Stimulated activated CD4-positive, alpha-beta T cell treated with anti-CD3 and anti-CD28 coated beads, Interleukin-1b, Interleukin-23, amount 100 ng/mL, for 1 hour (primary cell): ENCODE measurements at places on chromosomes 2 and 18.
A peak's percentile ranks its signal among the peaks of the same experiment; 100 is the strongest.

GRCh38 chr2:222792001-222792611 lies 68.7 kb upstream of the ACSL3 start:
- no peak for DNase-seq

- no peak for DNase-seq
Observed at GRCh38 chr2:1652034-1652790, 92.1 kb downstream of the PXDN start.

DNA sequence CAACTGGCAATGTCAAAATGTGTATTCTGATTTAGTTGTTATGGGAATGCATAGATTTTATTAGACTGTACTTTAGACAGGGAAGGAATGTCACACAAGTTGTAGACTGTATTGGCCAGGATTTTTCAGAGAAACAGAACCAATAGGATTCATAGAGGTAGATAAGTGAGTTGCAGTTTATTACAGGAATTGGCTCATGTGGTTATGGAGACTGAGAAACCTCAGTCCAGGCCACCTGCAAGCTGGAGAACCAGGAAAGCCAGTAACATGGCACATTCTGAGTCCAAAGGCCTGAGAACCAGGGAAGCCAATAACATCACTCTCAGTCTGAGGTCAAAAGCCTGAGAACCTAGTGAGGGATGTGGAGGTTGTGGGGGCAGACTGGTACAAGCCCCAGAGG lies 1.8 kb upstream of the GALNT5 start:
- no peak for DNase-seq

GRCh38 chr2:217662984-217663602 lies 339.7 kb downstream of the TNS1 start:
- DNase-seq = no peak

DNA sequence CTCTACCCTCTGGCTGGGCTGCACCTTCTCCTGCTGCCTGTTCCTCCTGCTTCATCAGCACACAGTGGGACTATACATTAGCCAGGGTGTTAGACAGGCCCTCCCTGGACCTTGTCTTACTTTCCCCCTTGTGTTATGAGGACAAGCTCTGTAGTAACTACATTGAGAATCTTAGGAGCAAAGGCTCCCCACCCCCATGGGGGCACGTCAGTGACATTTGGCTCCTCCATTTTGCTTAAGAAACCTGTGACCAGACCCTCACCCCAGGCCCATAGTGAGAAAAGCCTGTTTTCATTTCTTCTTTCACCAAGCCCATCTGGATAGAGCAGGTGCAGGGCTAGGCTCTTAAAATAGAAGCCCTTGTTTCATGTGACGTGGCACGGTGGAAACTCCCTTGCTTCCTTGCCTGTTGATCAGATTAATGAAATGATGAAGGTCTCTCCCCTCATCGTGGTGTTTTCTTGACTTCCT lies 146.7 kb downstream of the RPIA start:
- DNase-seq = no peak

GRCh38 chr2:205864491-205864890 lies 182.2 kb downstream of the NRP2 start:
- no peak for DNase-seq

GRCh38 chr18:65897292-65897691 lies 146.5 kb downstream of the CDH7 start:
- no peak for DNase-seq

GRCh38 chr2:177796654-177797415 lies 275.7 kb downstream of the PDE11A start:
- no peak for DNase-seq

DNA sequence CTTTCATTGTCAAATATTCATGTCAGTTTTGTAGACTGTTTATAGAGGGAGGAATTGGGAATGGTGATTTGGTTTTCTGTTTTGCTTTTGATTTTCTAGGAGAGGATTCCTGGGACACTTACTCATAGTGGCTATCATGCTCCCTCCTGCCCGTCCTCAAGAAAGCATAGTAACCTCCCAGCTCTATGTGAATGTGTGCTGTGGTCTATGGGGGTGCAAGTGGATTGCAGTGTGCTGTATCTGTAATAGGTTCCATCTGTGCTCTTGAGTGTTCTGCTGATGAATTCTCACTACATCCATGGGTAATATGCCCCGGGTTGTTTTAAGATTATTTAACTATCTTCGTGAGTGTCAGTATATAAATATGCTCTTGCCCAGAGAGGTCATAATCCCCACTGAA lies 811.3 kb downstream of the CNTNAP5 start:
- no peak for DNase-seq

GRCh38 chr18:46243673-46244072 lies 139.5 kb downstream of the HAUS1 start:
- no peak for DNase-seq

- DNase-seq = no peak
Observed at GRCh38 chr2:169221745-169222369, 140.5 kb downstream of the LRP2 start.

- no peak for DNase-seq
Observed at GRCh38 chr2:165067643-165068486, 112.5 kb upstream of the SLC38A11 start.

DNA sequence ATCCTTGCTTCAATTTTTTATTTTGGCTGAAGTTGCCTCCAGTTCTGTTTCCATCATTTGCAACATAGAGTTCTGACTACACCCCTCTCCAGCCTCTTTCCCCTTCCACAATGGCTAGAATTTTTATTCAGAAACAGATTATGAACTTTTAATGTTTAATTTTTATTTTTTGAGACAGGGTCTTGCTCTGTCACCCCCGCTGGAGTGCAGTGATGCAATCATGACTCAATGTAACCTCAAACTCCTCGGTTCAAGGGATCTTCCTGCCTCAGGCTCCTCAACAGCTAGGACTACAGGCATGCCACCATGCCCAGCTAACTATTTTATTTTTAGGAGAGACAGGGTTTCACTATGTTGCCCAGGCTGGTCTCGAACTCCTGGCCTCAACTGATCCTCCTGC lies 2.8 kb downstream of the NTSR2 start:
- DNase-seq = no peak

DNA sequence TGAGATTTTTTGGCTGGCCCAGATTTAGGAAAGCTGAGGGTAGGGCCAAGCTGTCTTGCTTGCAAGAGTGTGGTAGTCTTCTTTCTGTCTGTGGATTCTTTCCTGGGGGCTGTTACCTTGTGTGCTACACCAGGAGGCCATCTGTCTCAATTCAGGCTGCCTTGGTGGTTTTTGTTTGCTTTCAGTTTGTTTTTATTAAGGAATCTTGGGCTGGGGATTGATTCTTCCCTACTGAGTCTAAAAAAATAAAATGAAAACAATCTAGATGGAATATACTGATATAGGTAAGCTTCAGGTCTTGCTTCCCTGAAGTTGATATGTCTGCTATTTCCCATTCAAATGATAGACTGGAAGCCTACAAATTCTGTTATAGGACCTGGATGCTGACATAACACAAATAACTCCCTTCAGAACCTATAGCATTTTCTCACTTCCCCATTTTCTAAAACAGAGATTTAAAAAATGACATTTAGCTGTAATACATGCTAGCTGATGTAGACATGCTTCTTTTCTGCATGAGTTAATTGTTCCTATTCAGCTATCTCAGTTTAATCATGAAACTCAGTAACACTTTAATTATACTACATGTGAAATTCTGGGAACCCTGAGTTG lies 5.3 kb downstream of the LHCGR start:
- DNase-seq = no peak

DNA sequence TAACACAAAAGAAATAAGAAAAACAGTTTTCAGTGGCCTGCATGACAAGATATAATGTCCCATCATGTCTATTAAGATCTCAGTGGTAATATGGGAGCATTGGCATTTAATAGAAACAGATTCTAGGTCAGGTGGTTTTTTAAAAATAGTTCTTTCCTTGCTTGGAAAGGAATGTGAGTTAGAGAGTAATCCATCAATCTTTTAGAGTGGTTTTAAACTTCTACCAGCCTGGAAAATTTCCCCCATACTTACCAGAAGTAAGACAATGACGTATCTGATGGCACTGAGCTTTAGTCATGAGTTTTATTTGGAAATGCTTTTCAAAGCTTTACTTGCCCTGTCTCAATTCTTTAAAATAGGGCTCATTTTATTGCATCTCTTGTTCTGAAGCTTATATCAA lies 441.7 kb upstream of the SMIM21 start:
- DNase-seq = no peak

GRCh38 chr2:71068218-71069035 lies at the start of gene NAGK:
TSS of gene NAGK (plus strand) at chr2:71068648. CDS start at chr2:71068684, 36 bp downstream.
- peak; percentile 90 for DNase-seq

- DNase-seq = no peak
Observed at GRCh38 chr2:178448968-178449661, 1.9 kb downstream of the PRKRA start.

DNA sequence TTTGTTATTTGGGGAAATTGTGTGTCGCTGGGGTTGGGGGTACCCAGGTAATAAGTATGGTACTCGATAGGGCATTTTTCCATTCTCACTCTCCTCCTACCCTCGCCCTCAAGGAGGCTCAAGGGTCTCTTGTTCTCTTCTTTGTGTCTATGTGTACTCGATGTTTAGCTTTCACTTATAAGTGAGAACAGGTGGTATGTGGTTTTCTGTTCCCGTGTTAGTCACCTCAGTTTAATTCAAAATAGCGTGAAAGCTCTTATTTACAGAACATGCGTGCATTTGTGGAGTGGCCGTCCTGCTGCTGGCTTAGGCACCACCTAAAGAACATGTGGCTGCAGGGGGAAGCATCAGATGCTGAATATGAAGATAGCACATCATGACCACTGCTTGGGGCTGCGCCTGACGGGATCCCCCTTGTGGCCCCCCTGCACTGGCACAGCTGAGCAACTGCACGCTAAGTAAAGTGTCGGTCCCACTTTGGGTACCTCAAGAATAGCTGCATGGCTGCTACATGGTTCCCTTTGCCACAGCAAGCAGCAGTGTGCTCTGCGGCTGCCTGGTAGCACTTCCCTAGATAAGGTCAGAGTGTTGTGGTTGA lies 569.0 kb downstream of the DCDC2C start:
- DNase-seq = no peak

DNA sequence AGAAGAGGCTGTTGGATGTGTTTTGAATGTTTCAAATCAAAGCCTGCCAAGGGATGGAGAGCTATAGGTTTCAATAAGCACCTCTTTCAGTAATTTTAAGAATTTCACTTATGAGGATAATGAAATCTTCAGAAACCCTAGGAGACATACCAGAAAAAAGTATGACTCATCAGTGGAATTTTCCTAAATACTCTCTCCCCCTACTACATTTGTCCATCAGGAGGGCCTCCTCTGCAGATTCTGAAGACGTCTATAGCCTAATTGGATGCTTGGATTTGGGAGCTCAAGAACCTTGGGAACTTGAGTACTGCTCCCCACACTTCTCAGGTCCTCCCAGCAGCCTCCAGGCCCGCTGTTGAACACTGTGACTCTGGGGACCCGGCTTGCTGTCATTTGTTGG lies 374.3 kb downstream of the SLC4A3 start:
- no peak for DNase-seq

DNA sequence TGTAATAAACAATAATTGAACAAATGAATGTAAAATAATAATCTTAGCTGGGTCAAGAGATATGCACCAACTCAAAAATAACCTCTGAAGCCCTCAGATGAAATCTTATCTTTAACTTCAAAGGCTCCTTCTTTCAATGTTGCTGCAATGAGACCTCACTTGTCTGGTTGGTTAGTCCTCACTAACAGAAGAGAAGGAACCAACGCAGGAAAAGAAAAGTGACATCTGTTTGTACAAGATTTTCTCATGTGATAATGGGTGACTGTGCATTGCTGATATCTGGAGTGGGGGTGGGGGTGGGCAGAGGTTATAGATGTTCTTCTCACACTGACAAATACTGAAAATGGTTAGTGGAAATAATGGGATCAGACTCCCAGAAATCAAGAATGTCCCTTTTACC lies 2.6 kb downstream of the SCN7A start:
- no peak for DNase-seq

DNA sequence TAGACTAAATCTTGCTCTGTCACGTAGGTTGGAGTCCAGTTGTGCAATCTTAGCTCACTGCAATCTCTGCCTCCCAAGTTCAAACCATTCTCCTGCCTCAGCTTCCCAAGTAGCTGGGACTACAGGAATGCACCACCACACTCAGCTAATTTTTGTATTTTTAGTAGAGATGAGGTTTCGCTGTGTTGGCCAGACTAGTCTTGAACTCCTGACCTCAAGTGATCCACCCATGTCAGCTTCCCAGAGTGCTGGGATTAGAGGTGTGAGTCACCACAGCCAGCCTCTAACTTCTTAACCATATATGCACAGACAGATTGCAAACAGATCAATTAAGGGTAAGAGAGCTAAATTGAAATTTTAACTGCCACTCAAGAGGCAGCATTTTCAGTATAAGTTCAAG lies 22.1 kb upstream of the CNGA3 start:
- no peak for DNase-seq

DNA sequence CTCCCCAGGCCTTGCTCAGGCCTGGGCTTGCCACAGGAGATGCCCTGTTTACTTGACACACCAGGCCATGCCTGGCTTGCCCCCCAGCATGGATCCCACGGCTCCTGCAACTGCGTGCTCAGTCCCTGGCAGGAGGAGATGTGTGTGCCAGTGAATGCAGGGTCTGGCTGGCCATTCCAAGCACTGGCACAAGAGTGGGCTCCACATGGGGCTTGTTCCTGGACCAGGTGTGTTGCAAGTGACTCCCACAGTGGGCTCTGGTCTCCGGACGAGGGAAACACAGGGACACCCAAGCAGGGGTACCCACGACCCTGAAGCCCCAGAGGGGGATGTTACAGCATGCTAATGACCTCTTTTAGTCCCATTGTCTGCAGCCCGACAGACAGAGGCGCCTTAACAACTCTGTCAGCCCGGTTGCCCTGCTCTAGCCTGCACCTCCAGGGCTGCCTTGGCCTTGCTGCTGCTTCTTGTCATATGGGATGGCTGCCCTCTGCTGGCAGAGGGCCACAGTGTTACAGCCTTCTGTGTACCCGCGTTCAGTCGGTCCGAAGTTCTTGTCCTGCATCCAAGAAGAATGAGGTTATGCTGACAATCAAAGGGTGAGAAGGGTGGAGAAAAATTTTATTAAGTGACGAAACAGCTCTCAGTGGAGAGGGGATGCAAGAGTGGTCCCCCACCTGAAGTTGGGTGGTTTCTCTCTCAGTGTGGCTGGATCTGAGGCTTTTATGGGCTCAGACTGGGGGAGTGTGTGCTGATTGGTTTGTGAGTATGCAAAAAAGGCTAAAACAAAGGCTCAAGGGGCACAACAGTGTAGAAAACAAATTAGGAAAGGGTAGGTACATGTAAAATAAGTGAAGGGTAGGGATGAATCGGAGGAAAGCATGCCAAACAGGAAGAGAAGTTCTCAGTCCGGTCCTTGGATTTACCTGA lies 180.4 kb downstream of the MBD5 start:
- no peak for DNase-seq

- DNase-seq = no peak
Observed at GRCh38 chr2:236688157-236688556, 118.5 kb downstream of the ACKR3 start.
